ENCODE measurements at places on chromosomes 4 and X.

- DNase-seq: peak; percentile 32
Measured at GRCh38 chr4:128061566-128062536, 739 bp downstream of the LARP1B start.

GRCh38 chr4:110781944-110782343 is 159.1 kb upstream of the PITX2 start:
- DNase-seq: no peak

DNA sequence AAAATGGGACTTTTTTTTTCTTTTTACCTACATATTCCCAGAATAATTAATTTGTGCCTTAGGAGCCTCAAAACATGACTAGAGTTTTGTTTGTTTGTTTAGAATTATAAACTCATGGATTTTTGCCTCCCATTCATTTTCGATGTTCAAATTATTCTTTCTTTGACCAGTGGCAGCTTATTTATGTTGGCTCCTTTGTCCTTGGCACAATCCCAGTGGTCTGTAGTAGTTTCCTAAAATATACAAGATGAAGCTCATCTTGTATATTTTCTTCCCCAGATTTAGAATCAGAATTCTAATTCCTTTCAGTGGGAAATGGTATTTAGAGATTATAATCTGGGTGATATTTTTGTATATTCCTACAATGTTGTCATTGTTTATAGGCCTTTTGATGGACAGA is 27.2 kb downstream of the DCK start:
- no peak for DNase-seq

- DNase-seq: peak; percentile 4
Measured at GRCh38 chr4:48315728-48316630, 25.4 kb upstream of the SLAIN2 start.

DNA sequence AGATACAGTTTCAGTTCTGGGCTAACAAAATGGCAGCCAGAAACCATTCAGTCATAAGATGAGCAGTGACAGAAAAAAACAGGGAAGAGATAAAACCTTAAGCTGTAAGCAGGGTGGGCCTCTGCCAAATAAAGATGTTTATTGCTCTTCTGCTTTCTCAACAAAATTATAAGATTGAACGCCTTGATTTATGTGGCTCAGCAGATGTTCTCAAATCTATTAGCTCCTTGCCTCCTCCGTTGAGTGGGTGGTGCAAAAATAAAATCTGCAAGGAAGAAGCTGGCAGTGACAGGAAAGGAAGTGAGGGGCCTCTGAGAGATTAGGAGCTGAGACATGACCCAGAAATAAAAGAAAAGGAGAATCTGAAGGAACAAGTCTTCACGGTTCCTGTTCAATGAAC is 206.6 kb downstream of the PTTG2 start:
- no peak for DNase-seq

- no peak for DNase-seq
Measured at GRCh38 chr4:108336076-108336475, 167.3 kb upstream of the LEF1 start.

- no peak for DNase-seq
Measured at GRCh38 chr4:99825272-99825671, 8.6 kb downstream of the DAPP1 start.

- no peak for DNase-seq
Measured at GRCh38 chrX:38352362-38352761, at the start of gene OTC. TSS of gene OTC (plus strand) at chrX:38352604. CDS start at chrX:38352697, 93 bp downstream.

GRCh38 chrX:30414144-30414543 is 105.0 kb upstream of the NR0B1 start:
- no peak for DNase-seq

DNA sequence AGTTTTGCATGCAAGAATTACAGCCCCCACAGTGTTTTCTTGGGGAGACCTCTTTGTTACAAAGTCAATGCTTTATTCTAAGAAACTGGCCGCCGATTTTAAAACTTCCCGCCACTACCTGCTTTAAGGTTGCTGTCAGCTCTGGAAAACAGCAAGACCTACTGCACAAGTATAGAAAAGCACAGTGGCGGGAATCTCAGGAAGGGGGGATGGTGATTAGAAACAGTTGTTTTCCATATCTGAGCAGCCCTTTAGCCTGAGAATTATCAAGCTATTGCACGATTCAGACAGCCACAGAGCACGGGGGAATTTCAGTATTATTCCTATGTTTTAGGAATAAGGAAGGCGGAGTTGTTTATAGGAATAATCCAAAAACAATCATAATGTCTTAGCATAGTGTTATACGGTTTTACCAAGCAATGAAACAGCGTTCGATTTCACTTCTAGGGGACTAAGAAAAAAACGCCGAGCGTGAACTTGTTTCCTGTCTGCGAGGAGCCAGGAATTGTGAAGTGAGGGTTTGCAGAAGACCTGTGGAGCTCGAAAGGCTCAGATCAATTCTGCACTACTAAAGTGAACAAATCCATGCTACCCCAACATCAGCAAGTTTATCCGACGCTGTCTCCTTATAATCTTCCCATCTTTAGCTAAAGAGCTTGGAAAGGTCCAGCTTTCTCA is 81.3 kb downstream of the HMGN5 start:
- no peak for DNase-seq

DNA sequence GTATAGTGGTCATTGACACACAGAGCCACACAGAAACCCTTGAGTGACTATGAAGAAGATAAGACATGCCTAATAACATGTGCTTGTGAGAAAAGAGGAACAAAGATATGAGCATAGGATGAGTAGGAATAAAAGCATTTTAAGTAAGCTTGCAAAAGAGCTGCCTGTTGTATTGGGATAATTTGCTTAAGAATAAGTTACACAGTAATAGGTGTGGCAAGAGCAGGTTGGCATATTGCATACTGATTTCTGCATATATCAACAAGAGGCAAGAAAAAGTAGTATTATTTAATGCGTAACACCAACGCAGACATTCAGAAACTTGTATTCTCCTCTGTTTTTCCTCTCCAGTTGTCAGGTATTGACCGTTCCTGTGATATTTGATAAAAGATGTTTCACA is 111.5 kb upstream of the UGT8 start:
- no peak for DNase-seq

DNA sequence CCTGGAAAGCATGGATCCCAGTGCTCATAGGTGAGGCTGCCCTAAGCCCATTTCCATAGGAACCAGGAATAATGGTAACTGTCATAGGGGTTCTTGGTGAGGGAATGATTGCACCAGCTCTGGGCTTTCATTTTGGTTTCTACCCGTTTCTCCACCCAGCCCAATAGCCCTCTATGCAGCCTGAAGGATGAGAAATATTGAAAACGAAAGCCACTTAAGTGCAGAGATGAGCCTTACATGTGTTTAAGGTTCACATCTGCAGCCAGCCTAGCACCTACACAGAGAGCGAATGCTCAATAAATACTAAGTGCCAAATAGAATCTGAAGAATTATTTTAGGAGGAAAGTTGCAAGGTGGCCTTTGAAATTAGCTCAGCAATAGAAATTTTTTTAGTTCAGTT is 60.4 kb downstream of the MCF2 start:
- no peak for DNase-seq

- no peak for DNase-seq
Measured at GRCh38 chr4:114807357-114807756, 208.8 kb downstream of the UGT8 start.

DNA sequence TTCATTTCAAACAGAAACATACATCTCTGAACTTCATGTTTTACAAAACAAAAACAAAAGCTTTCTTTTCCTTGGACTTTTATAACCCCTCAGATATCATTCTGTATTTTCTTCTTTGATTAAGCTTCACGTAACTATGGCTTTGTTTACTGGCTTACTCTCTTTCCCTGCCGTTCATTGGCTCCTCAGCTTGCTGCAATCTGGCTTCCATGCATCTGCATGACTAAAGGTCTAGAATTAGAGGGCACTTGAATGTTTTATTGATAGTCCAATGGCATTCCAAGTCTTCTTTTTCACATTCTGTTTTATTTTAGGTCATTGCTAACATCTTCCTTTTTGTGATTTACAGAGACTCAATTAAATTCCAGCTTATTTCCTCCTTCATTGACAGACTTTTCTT is 487.6 kb downstream of the GRXCR1 start:
- no peak for DNase-seq

GRCh38 chr4:67871867-67872266 is 11.9 kb downstream of the TMPRSS11D start:
- no peak for DNase-seq

GRCh38 chrX:154598656-154599055 is 13.7 kb downstream of the CTAG1A start:
- no peak for DNase-seq

DNA sequence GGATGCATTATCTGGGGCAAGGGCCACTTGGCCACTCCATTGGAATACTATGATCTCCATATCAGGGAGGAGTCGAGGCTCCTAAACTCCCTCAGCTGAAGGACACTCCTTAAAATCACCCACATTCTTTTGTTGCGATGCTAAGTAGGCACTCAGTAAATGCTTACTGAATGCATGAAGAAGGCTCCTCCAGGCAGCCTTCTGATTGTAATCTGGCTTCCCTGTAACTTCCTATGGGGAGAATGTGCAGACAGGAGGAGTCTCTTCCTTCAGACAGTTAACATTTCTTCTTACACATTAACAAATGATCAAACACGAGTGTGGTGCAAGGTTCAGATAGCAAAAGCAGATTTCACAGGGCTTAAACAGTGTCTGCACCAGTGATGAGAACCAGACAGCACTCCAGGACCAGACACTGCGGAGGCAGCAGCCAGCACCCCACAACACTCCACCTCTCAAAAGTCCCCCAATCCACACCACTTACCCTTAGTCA is 21.4 kb upstream of the USO1 start:
- no peak for DNase-seq

GRCh38 chr4:20480165-20480947 is 219.9 kb upstream of the PACRGL start:
- DNase-seq: no peak

DNA sequence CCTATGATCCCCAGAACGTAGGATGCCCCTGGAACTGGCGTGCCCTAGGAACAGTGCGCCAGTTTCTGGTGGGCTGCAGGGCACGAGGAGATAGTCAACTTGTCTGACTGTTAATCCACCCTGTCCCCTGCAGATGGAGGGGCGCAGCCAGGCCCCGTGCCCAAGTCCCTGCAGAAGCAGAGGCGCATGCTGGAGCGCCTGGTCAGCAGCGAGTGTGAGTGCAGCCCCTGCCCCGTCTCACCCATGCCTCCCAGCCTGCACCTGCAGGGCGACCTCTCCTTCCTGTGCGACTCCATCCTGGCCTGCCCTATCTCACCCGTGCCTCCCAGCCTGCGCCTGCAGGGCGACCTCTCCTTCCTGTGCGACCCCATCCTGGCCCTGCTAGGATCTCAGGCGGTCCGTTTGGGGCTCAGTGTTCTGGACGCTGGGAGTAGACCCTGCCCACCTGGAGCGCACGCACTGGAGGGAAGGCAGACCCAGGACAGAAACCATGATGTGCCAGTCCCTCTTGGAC is 22.2 kb downstream of the WFS1 start:
- no peak for DNase-seq

DNA sequence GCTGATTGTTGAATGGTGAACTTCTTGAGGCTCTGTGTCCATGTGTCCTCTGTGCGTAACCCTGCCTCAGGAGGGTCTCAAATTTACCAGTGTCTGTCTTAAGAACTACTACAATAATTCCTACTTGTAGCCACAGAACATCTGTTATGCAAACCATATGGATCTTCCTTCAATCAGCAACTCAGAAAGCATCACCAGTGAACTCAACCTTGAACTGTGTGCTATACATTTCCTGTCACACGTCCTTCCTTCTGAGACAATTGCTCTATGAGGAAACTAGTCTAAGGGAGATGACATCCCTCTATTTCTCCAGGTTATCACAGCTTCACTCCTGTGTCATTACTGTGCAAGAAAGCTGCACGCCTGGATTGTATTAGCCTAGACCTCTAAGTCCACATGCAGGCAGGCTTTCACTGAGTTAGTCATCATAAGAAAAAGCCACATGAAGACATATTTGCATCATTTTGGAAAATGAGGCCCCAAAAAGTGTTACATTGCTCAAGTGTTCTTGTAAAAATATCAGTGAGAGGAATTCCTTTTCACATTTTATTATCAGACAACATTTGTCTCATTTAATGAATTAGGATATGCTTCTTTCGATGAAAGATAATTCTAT is 157.8 kb downstream of the AFF2 start:
- no peak for DNase-seq

DNA sequence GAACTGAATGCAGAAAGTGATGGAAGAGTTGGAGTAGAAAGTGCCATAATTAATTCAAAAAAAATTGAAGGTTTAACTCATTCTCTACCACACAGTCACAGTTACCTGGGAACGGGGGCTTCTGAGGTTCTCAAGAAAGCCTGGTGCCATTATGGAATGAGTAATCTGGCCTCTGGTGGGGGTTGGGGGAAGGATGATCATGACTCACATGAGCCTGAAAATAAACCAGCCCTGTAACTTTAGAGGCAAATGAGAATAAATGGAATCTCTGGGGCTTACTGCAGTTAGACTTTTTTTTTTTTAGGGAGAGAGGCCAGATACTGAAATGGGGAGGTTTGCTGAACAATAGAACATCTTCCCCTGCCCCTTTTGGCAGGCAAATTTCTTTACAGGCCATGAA is 55.3 kb downstream of the SOD3 start:
- DNase-seq: no peak

DNA sequence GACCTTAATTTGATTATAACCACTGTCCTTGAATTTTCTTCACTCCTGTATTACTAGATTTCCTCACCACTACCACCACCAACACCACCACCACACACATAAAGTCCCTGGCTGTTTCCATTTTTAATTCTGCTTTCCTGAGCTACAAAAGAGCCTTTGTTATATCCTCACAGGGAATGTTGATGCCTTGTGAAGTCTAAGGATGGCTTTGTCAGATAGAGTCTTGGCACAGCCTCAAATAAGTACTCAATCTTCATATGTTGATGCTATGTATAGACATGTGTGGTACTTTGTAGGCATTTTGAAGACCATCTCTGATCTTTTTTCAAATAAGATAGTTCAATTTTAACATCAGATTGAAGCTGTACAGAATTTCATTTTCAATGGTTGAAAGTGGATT is 1016.7 kb upstream of the LCORL start:
- no peak for DNase-seq

Data from stimulated activated CD8-positive, alpha-beta memory T cell treated with anti-CD3 and anti-CD28 coated beads, Interleukin-15, amount 100 ng/mL, for 48 hours (primary cell).